ENCODE measurements at places on chromosomes 11 and 22. TPM values are rescaled to one million over a fixed set of nuclear protein-coding genes. Genes with fewer than 3 reads are reported as not detected.

Gene KRTAP5-11
- not detected for total RNA-seq

Gene FOLR1
- total RNA-seq: 0.12 TPM

Gene C11orf97
- not detected for total RNA-seq

Gene CWF19L2
- 13.2 TPM for total RNA-seq

Gene GRM5
- 0.11 TPM for total RNA-seq

Gene PIWIL4
- total RNA-seq: 1.4 TPM

Gene OR8A1
- not detected for total RNA-seq

Gene RAB38
- 3.4 TPM for total RNA-seq

Gene CENPM
- 37.2 TPM for total RNA-seq

Gene BRMS1
- 73.5 TPM for total RNA-seq

Gene MIAT
- total RNA-seq: 1.5 TPM

Gene DNAJB13
- not detected for total RNA-seq

Gene CHEK2
- total RNA-seq: 20.6 TPM

Gene ATL3
- total RNA-seq: 115 TPM

Gene RTN4RL2
- total RNA-seq: under 0.01 TPM

Gene KCNK4
- total RNA-seq: not detected

Gene OR52E8
- not detected for total RNA-seq

Gene PHOX2A
- total RNA-seq: not detected

Gene GPR83
- not detected for total RNA-seq

Gene OR56A1
- total RNA-seq: not detected

Gene NRXN2
- 0.55 TPM for total RNA-seq

Gene LDHAL6A
- not detected for total RNA-seq

Gene CEP126
- total RNA-seq: 1.6 TPM

Gene TMPRSS5
- under 0.01 TPM for total RNA-seq

Gene CCDC89
- total RNA-seq: 7.9 TPM

Gene NXPE1
- not detected for total RNA-seq

Gene OR51B5
- not detected for total RNA-seq

Gene PAX6
- not detected for total RNA-seq

Gene OR51B6
- total RNA-seq: not detected

Gene ARVCF
- total RNA-seq: 12.4 TPM

Gene OR8H2
- not detected for total RNA-seq

Gene MUC6
- total RNA-seq: not detected

Gene GCAT
- 28.2 TPM for total RNA-seq

Gene LRRC56
- 0.62 TPM for total RNA-seq

Gene KCTD14
- 0.62 TPM for total RNA-seq

Gene MAPK11
- 7.4 TPM for total RNA-seq

Gene OR51E2
- 0.11 TPM for total RNA-seq

Gene FUT4
- total RNA-seq: 5.5 TPM

Measured in uterine smooth muscle cell (primary cell).